Nephron progenitor cell (in vitro differentiated cells): ENCODE measurements at places on chromosomes 2 and 18.

DNA sequence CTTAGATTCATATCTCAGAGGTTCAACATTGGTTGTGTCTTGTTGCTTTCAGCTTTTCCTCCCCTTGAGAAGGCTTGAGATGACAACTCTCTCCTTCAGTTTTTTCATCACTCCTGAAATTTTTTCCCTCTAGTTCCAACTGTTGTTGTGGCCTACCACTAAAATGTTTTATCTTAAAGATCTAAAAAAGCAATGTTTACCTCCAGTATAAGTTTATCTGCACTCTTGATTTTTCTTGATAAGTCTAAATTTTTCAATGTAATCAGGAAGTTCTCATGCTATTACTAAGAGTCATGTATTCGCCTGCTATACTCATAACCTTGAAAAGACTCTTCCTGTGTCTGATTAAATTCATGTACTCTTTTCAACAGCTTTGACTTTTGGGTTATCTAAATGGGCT is 366.3 kb upstream of the TFPI start:
- no peak for DNase-seq

GRCh38 chr2:192010073-192010472 is 163.2 kb upstream of the CAVIN2 start:
- no peak for DNase-seq

- DNase-seq = no peak
Observed at GRCh38 chr2:200741468-200742202, 70.1 kb upstream of the BZW1 start.

GRCh38 chr2:146927080-146927711 is 917.6 kb upstream of the ACVR2A start:
- peak; percentile 57 for DNase-seq

DNA sequence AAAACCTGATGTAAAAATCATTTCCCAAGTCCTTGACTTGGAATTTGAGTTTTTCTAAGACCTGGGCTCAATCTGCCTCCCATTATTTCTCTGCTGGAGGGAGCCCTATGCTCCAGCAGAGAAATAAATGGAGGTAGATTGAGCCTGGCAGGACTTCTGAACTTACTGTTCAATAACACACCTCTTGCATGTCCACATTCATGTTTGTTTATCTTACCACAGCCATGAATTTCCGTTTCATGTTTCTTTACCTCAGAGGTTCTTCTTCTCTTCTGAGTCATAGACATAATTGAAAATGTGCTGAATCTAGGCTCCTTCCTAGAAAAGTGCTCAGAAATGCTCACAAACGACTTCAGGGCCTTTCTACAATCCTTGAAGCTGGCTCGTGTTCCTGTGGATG is 170.8 kb downstream of the PMAIP1 start:
- no peak for DNase-seq

DNA sequence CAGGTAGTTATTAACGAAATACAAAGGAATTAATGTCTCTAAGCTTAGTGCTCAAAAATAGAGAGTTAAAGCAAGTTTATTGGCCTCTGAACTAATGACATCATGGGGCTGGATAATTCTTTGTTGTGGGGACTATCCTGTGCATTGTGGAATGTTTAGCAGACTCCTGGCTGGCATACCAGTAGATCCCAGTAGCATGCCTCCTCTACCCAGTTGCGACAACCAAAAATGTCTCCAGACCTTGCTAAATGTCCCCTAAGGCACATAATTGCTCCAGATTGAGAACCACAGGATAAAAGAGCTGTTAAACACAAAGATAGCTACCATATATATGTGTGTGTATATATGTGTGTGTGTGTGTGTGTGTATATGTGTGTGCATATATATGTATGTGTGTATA is 194.5 kb downstream of the ERBB4 start:
- no peak for DNase-seq

- DNase-seq = no peak
Observed at GRCh38 chr2:175880-176820, 87.7 kb downstream of the SH3YL1 start.

- DNase-seq = no peak
Observed at GRCh38 chr2:203799908-203800307, 67.7 kb upstream of the CTLA4 start.

- DNase-seq = no peak
Observed at GRCh38 chr18:10320791-10321190, 133.6 kb upstream of the APCDD1 start.

- DNase-seq = no peak
Observed at GRCh38 chr2:134078354-134078753, 175.5 kb upstream of the MGAT5 start.

DNA sequence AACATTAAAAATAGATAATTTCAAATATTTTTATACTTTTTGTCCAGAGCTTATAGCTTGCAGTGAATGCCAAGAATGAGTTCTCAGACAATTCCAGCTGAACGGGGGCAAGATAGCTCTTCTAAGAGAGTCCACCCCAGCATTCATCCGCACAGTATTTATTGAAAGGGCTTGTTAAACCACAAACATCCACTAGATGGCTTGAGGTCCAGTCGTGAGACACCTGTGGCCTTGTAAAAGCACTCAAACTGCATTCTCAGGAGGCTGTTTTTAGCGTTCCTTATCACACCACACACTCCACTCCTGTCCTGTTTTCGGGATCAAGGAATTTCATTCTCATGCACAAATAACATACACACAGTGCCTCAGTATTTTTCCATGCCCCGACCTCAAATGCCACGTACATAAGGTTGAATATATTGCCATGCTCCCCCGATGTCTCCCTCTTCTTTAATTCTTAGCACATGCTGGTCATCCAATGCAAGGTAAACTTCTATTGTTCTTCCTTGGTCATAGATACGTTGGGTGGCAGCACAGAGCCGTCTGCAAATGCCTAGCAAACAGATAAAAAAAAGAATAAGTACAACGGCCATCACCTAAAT is 47.4 kb downstream of the DNAJC10 start:
- peak; percentile 15 for DNase-seq

GRCh38 chr2:172095905-172096625 is 6.6 kb downstream of the DLX2 start:
- DNase-seq = no peak
